NCI-H2107 (cell line): ENCODE measurements at places on chromosomes 2 and 18.
A peak's percentile ranks its signal among the peaks of the same experiment; 100 is the strongest.

DNA sequence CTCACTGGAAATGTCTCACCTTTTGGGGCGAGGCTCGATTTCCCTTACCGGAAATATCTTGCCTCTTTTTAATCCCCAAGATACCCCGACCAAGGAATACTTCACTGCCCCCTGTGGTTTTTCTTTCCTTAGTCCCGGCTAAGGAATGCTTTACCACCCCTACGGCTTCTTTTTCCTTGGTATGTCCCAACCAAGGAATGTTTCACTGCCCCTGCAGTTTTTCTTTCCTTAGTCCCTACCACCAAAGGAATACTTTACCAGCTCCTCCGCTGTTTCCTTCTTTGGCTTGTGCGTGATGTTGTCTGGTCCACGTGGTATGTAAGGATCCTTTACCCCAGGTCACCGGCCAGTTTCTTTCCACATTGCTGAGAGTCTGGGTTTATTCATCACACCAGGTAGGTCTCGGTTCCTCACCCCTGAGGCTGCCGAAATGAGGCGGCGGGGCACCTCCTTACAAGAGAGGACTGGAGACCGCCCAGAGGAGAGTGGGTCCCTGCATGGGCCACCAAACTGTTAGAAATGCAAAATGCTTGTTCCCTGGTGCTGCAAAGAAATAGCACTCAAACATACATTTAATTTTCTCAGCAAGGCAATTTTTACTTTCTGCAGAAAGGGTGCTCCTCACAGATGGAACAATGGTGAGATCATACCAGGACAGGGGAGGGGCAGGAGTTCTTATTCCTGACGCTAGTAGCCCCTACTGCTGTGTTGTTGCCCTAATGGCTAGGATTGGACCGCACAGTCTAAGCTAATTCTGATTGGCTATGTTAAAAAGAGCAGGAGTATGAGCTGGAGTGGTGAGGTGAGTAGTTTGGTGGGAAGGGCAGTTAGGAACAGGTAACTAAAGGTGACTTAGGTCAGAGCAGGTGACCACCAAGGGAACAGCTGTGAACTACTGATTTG is 33.4 kb upstream of the CLASP1 start:
- no peak for DNase-seq

- no peak for DNase-seq
Measured at GRCh38 chr2:88638123-88638650, 10.9 kb upstream of the EIF2AK3 start.

DNA sequence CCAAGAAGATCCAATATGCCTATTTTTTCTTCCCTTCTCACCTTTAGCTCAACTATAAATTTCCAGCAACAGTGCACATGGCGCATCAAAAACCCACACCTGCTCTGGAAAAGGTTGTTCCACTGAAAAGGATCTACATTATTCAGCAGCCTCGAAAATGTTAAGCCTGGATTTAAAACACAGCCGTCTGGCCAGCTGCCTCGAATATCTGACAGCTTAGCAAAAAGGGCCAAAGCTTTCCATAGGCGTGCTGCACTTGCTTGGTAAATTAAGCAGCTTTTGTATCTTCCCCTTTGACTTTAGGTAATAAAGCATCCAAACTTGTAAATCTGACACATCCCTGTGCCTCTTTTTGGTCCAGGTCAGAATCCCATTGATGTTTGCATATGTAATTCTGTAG is 20.5 kb downstream of the DAPL1 start:
- no peak for DNase-seq

DNA sequence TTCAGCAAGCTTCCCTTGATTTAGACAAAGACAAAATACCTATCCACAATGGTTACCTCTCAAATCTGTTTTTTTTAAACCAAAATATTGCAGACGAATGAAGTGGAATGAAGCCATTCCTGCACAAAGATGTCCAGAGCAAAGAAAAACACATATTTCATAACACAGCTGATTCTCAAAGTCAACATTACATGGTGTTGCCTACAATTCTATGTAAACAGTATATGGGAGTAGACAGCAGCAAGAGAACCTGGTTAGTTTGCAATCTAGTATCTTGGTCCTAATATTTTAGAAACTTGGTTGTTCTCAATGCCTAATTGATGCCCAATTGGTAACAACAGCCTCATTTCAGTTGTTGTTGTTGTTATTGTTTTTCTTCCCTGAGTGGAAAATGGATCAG is 1240.9 kb upstream of the CHAC2 start:
- no peak for DNase-seq

DNA sequence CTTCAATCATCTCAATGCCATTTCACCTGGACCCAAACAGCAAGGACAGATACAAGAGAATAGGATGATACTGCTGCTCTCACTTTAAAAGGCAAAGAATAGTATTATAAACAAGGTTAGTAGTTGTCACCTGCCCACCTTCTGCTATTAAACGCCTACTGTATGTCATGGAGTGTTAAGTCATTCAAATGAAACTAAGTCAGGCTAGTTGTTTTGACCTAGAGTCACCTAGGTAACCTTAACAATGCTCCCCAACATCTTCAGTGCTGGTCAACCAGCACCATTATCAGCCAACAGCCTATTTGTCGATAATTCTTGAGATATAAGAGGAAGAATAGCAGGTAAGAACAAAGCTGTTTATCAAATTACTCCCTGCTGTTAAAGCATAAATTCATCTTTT is 39.2 kb downstream of the TRIP12 start:
- no peak for DNase-seq

DNA sequence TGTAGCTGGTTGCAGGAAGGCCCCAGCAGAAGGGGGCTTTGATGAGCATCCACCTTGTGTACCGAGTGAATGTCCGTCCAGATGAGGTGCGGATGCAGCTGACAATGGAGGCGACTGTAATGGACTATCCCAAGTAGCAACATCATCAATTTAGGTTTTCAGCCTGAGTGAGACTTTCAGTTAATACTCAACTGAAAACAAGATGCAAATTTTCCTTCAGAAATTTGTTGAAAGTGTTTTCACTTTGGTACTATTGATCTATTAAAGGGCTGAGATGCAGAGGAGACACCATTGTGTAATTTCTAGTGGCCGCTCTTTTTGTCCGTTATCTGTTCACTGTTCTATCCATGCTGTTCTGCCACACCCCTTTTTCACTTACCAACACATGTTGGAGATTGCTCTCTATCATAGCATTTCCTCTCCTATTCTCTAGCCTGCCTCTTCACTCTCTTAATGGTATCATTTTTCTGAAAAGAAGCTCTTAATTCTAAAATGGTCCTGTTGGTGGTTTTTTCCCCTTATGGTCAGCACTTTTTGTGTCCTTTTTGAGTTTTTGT is 12.0 kb upstream of the CASP8 start:
- DNase-seq, result no peak

GRCh38 chr18:45213040-45213333 is 402.3 kb upstream of the SLC14A2 start:
- DNase-seq, result no peak

DNA sequence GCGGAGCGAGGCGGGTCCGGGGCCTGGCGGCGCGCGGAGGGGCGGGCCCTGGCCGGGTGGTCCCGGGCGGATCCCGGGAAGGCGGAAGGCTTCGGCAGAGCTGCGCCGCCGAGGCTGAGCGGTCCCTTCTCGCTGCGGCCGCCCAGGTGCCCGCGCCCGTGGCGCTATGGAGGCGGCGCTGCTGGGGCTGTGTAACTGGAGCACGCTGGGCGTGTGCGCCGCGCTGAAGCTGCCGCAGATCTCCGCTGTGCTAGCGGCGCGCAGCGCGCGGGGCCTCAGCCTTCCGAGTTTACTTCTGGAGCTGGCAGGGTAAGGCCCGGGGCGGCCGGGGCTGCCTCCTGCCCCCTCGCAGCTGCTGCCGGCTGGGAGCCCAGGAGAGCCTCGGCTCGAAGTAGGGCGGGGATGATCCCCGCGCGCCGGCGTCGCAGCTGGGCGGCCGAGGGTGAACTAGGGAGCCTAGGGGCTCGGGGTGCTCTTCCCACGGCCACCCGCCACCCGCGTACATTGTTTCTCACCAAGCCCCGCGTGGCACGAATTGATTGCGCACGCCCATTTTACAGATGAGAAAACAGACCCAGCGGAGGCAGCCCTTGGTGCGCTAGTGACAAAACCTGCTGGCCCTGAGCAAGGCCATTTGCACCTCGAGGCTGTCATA is at the start of gene SLC66A3:
Gene SLC66A3, plus strand, starts transcription at position 87 of the 655 bp plus-strand sequence. Its CDS starts 80 bp downstream, at position 167.
- peak; percentile 87 for DNase-seq

DNA sequence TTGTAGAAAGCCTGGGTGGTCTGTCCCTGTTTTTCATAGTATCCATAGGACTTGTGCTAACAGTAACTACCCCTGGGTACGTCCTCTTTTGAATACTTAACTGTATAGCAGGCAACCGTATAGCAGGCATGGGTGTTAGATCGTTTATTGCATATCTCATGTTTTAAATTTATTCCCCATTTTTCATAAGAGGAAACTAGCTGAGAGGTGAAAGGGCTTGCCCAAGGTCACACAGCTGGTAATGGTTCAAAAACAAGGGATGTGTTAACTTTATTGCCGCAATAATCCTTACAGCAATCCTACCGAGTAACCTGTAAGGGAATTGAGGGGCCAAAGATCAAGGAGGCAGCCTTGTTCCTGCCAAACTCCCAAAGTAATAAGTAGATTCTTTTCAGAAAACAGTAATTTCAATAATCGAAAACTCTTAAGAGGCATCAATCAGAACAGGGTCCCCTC is 990 bp upstream of the MGAT4A start:
- no peak for DNase-seq

- no peak for DNase-seq
Measured at GRCh38 chr2:210536973-210537650, 19.3 kb upstream of the CPS1 start.

DNA sequence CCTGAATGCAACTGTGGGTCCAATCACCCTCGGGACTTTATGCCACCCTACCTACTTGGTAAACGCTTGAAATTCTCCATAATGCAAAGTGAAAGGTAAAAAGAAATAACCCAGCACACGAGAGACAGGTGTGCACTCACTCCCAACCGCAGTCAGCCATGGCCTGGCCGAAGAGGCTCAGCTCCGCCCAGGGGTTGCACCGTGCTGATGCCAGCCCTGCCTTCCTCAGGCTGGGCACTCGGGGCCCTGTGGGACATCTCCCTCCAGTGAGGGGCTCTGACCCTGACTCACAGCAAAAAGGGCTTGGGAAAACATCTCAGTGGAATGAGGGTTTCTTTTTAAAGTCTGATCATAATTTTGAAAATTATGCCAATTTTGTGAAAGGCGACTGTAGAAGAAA is 13.3 kb downstream of the SLC66A2 start:
- no peak for DNase-seq

- no peak for DNase-seq
Measured at GRCh38 chr2:171271971-171272436, 111.3 kb upstream of the TLK1 start.

- no peak for DNase-seq
Measured at GRCh38 chr2:227461811-227462461, 10.0 kb upstream of the AGFG1 start.

DNA sequence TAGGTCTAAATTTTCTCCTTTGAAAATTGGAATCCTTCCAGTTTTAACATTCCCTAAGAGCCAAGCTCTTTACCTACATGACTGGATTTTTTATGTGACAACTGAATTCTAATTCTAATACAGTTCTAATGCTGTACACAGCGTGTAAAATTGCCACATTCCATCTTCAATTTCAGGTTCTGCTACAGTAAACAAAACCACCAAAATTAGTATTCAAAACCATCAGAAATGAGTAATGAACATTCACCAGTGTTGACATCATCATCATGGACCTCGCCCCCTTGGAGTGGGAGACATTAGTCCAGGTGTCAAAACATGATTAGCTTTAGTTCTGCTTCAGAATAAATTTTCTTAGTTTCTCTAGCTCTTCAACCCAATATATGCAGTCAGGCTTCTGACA is 133.6 kb downstream of the MBD2 start:
- DNase-seq, result no peak

- no peak for DNase-seq
Measured at GRCh38 chr2:225027061-225027762, 15.1 kb downstream of the DOCK10 start.

- DNase-seq, result no peak
Measured at GRCh38 chr2:72893594-72894319, 6.5 kb downstream of the SPR start.

- no peak for DNase-seq
Measured at GRCh38 chr2:17869128-17869527, 9.3 kb upstream of the KCNS3 start.

DNA sequence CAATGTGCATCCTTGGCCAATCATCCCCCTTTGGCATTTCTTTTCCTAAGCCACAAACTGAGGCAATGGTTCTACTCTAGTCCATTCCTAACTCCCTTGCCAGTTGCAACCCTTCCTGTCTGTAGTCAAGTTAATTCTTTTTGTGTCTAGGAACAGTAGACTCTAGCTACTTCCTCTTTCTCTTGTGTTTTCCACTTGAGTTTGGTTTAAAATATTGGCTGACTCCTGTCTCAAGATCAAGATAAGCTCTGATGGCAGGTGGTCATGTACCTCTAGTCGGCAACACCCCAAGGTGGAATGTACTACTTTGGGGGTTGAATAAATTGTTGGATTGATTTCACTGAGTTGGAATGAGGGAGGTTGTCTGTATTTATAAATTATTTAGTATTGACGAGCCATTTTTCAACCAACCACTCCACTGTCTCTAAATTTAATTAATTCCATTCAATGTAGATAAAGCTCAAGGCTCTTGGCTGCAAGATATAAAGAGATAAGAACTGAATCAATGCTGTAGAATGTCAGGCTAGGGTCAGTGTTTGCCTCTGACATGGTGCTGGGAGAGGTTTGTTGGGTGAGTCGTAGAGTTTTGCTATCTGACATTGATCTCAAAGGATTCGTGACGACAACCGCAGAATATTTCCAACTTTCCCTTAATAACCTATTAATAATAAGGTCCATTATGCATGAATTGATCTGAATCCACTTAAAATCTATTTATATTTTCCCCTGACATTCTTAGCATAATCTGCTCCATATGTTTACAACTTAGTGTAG is 188.7 kb upstream of the APCDD1 start:
- DNase-seq, result no peak
